ENCODE measurements at places on chromosomes 12 and 14.

GRCh38 chr12:44358636-44359035 is 517.5 kb downstream of the NELL2 start:
- H3K27me3 ChIP-seq: no peaks in the 10 kb centered on the region
- H3K4me1 ChIP-seq: no peaks in the 10 kb centered on the region
- H3K27ac ChIP-seq: no peak overlapping the region
- no peak overlapping the region for H3K4me3 ChIP-seq
- H3K36me3 ChIP-seq: no peaks in the 10 kb centered on the region

DNA sequence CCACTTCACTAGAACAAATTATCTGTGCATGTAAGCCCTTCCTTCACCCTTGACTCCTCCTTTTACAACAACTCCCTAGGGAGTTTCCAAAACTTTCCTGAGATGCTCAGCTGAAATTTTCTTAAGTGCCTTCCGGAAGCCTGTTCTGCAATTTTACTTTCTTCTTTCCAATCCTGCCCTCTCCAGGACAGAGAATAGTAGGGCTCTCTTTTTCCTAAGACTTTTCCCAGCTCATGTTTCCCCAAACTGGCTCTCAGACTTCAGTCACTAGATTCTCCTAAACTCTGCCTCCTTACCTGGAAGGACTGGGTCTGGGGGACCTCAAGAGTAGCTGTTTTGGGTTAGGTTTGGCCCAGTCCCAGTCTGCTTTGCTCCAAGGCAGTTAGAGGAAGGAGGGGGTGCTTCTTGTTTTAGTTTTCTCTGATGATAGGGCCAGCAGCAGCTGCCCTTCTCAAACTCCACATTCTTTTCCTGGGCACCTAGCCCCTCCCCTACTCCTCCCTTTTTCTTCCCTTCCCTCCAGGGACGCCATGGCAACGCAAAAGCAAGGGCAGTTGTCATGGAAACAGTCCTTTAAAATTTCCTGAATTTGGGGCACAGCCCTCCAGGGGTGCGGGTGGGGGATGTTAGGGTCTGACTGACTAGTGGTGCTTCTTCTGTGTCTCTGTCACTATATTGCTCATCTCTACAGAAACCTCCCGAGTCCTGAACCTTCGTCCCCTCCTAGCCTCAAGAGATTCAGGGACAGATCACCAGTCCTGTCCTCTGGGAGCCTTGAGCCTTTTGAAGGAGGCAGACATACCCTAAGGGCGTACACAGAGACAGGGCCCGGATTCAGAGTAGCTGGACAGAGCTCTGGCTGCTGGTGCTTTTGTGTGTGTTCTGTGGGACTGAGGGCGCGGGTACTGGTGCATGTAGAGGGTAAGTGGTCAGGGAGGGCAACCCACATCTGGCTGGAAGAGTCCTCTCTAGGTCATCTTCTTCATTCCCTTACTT is 17.0 kb downstream of the PPP1R1A start:
- no peaks in the 10 kb centered on the region for H3K27me3 ChIP-seq
- no peaks in the 10 kb centered on the region for H3K4me1 ChIP-seq
- no peaks in the 10 kb centered on the region for H3K36me3 ChIP-seq

GRCh38 chr14:56487761-56488160 is 91.8 kb upstream of the TMEM260 start:
- DNase-seq: no peak
- H3K27me3 ChIP-seq: no peaks in the 10 kb centered on the region
- H3K27ac ChIP-seq: no peak overlapping the region
- H3K4me3 ChIP-seq: no peak overlapping the region
- no peaks in the 10 kb centered on the region for H3K36me3 ChIP-seq

DNA sequence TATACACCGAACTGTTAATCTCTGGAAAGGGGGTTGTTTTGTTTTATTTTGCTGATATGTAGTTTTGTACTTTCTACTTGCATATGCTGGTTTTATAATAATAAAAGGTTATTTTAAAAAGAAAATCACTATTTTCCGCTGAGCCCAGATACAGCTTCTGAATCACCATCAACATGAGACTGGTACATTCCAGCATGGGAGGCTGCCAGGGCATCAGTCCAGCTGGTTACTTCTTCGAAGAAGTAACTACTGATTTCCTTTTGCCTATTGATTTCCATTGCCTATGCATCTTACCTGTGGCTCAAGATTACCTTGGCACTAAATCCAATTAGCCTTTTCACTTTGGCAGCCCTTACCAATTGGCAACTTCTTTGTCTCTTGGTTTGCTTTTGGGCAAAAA is 11.7 kb upstream of the OSBPL8 start:
- H3K36me3 ChIP-seq: no peaks in the 10 kb centered on the region
- H3K4me3 ChIP-seq: no peak overlapping the region
- no peaks in the 10 kb centered on the region for H3K27me3 ChIP-seq
- H3K27ac ChIP-seq: no peak overlapping the region
- H3K4me1 ChIP-seq: peaks cover 13% of the 10 kb centered on the region

DNA sequence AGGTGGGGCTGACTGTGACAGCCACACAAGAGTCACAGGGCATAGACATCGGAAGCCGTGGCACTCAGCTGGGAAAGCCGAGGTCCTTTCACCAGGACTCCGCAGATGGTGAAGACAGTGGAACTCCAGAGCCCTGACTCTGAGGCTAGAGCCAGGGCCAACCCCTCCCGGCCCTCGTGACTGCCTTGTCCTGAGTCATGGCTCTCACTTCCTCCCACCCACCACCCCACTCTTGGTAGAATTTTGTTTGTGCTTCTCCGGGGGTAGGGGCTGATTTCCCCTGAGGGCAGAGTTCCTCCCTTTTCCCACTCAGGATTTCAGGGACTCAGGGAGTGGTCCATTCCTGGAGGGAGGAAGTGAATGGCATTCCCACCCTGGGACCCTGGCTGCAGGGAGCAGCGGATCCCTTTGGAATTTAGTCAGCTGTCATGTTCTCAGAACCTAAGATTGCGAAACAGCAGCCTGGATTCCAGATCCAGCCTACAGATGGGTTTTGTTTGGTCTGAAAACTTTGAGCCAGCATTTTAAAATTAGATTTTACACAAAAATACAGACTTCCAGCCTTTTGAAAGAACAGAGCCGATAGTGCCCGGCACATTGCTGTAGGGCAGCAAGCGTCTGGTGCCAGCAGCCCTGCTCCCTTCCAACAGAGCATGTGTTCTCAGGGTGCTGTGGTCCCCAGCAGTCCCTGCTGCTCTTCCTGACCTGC is 50.7 kb downstream of the TPCN1 start:
- peak overlapping the region; percentile 86 for H3K27ac ChIP-seq
- peaks cover 28% of the 10 kb centered on the region for H3K4me1 ChIP-seq
- H3K36me3 ChIP-seq: peaks cover 24% of the 10 kb centered on the region
- H3K4me3 ChIP-seq: no peak overlapping the region

- H3K4me1 ChIP-seq: peaks cover 16% of the 10 kb centered on the region
- H3K27ac ChIP-seq: no peak overlapping the region
- no peak for DNase-seq
- H3K36me3 ChIP-seq: no peaks in the 10 kb centered on the region
Measured at GRCh38 chr14:85554106-85554505, 24.2 kb downstream of the FLRT2 start.

GRCh38 chr12:121277374-121277759 is 19.1 kb downstream of the CAMKK2 start:
- H3K4me1 ChIP-seq: peaks cover 25% of the 10 kb centered on the region
- H3K36me3 ChIP-seq: no peaks in the 10 kb centered on the region
- H3K27me3 ChIP-seq: no peaks in the 10 kb centered on the region
- H3K27ac ChIP-seq: no peak overlapping the region
- no peak overlapping the region for H3K4me3 ChIP-seq

DNA sequence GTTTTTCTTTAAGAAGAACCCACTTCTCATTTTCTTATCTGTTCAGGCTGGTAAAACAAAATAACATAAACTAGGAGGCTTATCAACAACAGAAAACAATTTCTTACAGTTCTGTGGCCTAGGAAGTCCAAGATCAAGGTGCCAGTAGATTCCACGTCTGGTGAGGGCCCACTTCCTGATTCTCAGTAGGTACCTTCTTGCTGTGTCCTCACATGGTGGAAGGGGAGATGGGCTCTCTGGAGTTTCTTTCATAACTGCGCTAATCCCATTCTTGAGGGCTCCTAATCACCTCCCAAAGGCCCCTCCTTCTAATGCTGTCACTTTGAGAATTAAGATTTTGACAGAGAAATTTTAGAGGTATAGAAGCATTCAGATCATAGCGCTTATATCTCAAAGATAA is 33.4 kb downstream of the TXNRD1 start:
- no peaks in the 10 kb centered on the region for H3K36me3 ChIP-seq
- no peak overlapping the region for H3K27ac ChIP-seq
- no peak for DNase-seq
- H3K4me1 ChIP-seq: no peaks in the 10 kb centered on the region

All from body of pancreas (tissue), 4 donors.